ENCODE measurements at places on chromosomes 7 and 10.

DNA sequence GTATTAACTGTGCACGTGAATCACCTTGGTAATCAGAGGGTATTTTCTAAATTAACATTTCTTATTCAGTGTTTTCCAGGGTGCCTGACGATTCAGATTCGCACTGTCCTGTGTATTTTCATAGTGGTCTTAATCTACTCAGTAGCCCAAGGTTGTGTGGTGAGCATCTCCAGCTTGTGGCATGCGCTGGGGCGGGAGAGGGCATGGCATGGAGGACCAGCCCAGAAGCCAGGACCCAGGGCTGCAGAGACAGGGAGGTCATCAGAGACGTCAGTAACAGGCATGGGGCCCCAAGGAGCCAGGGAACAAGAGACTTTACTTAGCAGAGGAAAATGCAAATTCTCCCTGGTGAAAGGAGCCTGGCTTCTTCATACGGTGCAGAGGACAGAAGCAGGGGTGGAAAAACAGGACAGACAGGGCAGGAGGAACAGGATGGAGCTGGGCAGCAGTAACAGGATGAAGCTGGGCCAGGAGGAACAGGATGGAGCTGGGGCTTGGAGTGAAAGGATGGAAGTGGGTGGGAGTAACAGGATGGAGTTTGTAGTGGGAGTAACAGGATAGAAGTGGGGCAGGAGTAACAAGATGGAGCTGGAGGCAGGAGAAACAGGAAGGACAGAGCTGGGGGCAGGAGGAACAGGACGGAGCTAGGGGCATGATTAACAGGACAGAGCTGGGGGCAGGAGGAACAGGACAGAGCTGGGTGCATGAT lies 110.9 kb downstream of the ADCY1 start:
- no peak for DNase-seq

DNA sequence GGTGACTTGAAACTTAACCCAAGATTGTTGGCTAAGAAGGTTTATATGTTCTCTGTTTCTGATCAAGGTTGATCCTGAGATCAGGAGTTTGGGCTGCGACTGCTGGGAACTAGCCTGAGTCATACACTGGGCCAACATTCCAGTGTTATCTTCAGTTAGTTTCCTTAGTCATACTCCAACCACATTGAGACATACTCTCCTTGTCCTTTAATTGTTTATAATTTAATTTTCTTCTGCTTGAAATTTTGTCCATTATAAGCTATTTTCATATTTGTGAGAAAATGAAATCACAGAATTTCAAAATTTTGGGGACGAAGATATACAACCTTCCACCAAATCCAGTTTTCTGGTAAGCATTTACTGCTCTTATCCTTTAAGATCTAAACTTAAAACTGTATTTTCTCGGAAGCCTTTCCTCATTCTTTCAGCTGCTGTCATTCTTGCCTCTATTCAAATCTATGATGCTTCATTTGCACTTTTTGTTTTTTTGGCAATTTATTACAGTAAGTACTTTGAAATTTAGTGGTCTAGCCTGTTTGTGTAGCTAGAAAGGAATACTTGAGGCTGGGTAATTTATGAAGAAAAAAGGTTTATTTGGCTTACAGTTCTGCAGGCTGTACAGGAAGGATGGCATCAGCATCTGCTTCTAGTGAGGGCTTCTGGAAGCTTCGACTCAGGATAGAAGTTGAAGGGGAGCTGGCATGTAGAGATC lies 63.4 kb upstream of the POT1 start:
- no peak for DNase-seq

DNA sequence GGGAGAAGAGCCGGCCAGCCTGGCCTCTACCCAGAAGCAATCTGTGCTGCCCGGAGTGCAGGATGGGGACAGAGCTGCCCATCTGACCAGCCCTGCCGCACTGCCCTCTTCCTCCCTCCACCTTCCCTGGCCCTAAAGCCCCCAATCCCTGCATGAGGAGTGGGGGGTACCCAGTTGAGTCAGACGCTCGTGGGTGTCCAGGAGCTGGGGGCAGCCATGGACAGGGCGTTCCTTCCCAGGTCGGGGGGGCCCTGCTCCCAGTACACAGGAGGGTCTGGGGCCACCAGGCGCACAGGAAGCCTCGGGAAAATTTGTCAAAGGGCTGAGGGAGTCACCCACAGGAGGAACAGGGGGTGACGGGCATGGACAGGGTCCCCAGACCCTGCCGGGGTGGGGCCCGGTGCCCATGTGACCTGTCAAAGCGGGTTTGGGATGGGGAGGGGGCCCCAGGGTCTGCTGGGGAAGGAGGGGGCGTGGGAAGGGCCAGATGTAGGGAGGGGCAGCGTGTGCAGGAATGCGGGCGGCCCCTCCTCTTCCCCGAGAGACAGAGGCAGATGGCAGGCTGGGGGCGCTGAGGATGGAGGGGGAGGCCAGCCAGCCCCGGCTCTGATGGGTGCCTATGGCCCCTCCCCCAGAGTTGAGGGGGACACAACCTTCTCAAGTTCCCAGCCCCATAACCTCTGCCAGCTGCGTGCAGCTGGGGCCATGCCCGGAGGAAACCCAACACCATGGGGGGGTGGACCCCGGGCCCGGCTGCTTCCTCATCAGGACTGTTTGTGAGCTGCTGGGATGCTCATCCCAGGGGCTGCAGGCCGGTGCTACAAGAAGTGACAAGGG lies 21.5 kb upstream of the GRIFIN start:
- DNase-seq = no peak

DNA sequence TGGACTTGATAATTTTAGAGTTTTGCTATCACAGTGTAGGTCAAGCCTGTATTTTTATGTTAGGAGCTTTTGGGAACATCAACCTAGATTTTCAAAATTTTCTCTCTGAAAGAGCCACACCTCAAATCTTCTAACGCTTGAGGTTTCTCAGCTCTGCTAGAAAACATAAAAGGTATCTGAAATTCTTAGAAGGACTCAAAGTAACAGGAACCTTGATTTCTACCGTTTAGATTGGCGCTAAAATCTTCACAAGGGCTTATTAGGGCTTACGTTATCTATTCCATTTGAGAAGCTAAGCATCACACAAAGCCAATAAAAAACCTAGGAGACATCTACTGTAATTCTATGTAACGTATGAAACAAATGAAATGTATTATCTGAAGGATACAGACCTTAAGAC lies 192.4 kb downstream of the AHR start:
- no peak for DNase-seq

DNA sequence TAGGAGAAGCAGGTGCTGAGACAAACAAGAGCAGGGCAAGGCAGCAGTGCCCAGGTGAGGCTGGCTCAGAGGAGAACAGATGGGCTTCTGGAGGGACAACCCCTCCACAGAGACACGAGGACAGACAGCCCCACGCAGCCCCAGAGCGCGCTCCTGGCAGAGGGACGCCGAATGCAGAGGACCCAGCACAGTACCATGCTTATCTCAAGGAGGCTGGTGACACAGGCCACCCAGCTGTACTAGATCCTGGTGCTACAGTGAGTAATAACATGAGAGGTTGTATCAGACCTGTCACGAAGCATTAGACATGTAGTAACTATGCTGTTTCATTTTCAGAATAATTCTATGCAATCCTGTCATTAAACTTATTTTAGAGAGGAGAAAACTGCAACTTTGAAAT lies 60.4 kb upstream of the NCAPG2 start:
- DNase-seq = no peak

DNA sequence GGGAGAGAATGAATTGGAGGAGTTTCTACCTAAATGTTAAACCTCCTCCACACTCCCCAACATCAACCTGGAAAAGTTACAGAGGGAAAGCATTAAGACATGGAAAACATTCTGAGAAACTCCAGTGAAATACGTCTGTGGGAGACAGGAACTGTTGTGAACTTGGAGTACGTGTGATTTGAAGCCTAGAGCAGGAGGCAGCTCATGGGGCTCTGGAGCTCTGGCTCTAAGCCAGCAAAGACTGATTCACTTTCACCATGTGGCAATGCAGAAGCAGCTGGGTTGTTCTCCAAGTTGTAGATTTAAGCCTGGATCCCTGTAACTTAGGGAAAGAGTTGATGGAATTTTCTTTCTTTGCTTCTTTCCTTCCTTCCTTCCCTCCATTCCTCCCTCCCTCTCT lies 503.2 kb downstream of the NRG3 start:
- no peak for DNase-seq

- no peak for DNase-seq
These were observed 2.8 kb downstream of the FAM180A start for GRCh38 chr7:135745703-135746312.

DNA sequence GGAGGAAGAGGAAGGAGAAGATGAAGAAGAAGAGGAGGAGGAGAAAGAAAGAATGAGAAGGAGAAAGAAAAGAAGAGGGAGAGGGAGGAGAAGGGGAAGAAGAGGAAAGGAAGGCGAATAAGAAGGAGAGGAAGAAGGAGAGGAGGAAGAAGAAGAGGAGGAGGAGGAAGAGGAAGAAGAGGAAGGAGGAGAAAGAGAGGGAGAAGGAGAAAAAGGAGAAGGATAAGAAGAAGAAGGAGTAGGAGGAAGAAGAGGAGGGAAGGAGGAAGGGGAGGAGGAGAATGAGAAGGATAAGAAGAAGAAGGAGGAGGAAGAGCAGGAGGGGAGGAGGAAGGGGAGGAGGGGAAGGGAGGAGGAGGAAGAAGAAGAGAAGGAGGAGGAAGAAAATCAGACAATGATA lies 149.2 kb upstream of the LYZL2 start:
- DNase-seq = no peak

- DNase-seq = no peak
These were observed 530.5 kb downstream of the ACTR3B start for GRCh38 chr7:153290066-153290465.

- DNase-seq = no peak
These were observed 110.8 kb upstream of the PTN start for GRCh38 chr7:137454246-137454724.

GRCh38 chr7:129502708-129503685 lies 666 bp downstream of the SMKR1 start:
- no peak for DNase-seq

GRCh38 chr10:110797416-110797815 lies 74.3 kb upstream of the PDCD4 start:
- no peak for DNase-seq

All from nucleus accumbens (tissue), 56 donors.